GM23338 (cell line): ENCODE measurements at places on chromosomes 11 and 22.
A peak's percentile ranks its signal among the peaks of the same experiment; 100 is the strongest.

- DNase-seq = peak; percentile 24
Observed at GRCh38 chr11:116972691-116973090, 125.5 kb downstream of the SIK3 start.

- DNase-seq = peak; percentile 52
Observed at GRCh38 chr11:69442807-69443137, 38.7 kb upstream of the LINC01488 start.

GRCh38 chr22:28952857-28953256 lies 69.5 kb downstream of the ZNRF3 start:
- DNase-seq = no peak

- DNase-seq = no peak
Observed at GRCh38 chr11:8937159-8937558, 4.4 kb upstream of the C11orf16 start.

DNA sequence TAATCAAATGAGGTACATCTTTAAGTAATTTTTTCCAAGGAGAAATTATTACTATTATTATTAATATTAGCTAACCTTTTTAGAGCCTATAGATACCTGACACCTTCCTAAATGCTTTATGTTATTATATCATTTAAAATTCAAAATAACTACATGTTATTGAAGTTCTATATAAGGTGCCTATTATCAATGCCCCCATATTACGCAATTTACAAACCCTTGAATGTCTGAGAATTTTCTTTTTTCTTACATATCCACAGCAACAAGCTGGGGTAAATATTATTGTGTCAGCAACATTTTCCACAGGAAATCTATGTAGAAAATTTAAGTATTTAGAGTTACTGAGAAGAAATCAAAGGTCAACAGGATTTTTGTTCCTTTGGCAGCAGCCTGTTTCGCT lies 327.3 kb downstream of the NXPE2 start:
- DNase-seq = no peak

DNA sequence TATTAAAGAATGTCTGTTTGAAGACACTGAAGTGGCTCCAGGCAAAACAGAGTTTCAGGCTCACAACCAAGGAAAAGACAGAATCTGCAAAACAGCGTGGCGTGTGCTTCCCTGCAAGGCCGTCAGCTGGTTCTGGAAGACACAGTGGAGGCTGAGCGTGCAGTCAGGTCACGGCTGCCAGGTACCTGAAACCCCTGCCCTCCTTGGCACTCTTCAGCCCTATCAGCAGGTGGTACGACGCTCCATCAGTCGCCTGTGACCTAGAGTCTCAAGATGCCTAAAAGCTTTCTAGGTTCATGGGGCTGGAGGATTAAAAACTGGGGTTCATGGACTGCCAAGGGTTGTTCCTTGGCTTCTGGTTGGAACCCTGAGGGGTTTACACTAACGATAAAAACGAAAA lies 65.9 kb downstream of the TRMU start:
- no peak for DNase-seq

GRCh38 chr22:35464399-35464798 lies 64.5 kb downstream of the MCM5 start:
- no peak for DNase-seq

DNA sequence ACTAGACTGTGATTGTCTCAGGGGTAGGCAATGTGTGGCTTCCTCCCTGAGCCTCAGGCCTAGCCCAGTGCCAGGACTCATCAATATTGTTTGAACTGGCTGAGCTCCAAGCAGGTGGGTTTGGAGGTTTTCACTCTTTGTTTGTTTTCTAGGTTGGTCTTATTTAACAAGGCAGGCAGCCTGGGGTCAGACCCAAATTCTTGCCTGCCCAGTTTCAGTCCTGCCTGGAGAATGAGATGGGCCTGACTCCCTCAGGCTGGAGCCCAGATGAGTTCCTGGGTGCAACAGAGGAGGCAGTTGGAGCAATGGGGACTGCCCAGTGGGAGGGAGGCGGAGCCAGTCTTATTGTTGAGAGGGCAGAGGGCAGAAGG lies 28.3 kb upstream of the TP53I11 start:
- no peak for DNase-seq
